ENCODE measurements at places on chromosomes 5 and 9.
A peak's percentile ranks its signal among the peaks of the same experiment; 100 is the strongest.

- DNase-seq, result no peak
Observed at GRCh38 chr9:71928806-71929205, 17.4 kb downstream of the C9orf85 start.

DNA sequence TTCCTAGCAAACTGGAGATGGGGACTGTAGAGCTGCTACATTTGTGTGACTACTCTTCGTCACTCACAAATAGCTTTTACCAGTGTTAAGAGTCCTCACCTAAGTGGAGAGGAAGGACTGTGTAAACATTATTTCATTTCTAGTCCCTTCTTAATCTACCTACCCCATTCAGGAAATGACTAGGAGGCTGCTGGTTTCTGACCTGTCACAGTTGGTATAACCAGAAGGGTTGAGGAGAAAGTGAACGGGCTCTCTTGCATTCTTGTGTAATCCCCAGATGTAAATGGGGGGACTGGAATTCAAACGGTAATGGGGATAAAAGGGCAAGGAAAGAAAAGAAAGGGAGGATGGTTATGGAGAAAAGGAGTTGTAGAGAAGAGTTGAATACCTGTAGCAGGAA lies 35.4 kb upstream of the BNIP1 start:
- DNase-seq, result no peak

GRCh38 chr9:38371495-38371894 lies 21.0 kb upstream of the ALDH1B1 start:
- peak; percentile 93 for DNase-seq

DNA sequence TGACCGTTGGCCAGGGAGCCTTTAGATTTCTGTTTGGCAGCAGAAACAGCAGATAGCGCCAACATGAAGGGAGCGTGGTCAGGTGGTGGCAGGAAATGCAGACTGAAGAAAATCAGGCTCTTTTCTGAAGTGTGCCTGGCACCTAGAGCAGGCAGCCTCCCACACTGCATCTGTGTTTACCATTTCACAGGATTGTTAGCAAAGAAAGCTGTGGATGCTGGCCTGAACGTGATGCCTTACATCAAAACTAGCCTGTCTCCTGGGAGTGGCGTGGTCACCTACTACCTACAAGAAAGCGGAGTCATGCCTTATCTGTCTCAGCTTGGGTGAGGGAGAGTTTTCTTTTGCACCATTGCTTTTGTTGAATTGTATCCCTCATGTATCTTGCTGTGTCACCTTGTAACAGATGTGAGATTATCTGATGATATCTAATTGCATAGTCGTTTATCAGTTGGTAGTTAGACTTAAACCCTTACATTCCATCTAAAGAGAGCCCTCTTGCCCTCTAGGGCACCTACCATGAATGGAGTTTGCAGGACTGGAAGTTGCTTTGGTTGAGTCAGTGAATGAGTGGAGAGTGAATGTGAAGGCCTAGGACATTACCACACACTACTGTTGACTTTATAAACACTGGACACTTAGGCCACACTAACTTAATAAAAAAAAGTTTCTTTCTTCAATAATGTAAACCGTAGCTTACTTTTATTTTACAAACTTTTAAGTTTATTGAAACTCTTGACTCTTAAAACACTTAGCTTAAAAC lies 42.8 kb downstream of the ACO1 start:
- DNase-seq, result no peak

GRCh38 chr5:17118631-17119030 lies 98.8 kb upstream of the BASP1 start:
- DNase-seq, result no peak

- no peak for DNase-seq
Observed at GRCh38 chr5:66808663-66809062, 212.5 kb downstream of the MAST4 start.

- DNase-seq, result no peak
Observed at GRCh38 chr5:112202694-112203093, 216.4 kb downstream of the EPB41L4A start.

DNA sequence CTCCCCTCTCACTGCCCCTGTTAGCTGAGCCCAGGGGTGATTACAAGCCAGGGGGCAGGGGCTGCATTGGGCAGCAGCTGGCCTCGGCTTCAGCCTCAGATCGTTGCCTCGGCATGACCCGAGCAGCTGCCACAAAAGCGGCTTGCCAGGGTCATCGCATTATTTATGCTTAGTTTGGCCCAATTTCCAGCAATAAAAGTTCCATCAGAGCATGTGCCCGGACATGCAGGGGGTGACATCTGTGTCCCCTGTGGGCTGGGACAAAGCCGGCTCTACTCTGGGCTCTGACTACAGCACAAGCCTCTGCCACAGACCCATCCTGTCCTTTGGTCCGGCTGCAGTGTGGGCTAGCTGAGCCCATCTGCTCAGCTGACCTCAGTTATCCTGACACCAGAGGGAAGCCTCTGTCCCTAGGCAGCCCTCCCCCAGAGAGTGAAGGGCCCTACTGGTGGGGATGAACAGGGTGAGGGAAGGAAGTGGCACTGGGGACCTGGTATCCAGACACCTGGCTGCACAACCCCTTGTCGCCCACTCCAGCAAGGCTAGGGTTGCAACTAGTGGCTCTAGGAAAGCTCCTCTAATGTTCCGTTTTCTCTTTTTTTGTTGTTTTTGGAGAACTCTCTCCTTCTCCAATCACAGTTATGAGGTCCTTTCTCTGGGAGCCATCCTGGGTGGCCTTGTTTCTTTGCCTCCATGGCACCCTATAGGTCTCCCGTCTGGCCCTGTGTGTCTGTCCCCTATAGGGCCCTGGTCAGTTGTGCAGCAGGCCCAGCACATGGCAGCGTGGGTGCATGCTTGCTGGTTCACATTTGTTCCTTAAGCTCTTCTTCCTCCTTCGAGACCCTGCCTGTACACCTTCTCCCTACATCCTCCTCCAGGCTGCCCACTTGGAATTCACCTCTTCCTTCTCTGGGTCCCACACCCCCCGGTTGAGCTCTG lies 13.3 kb upstream of the GADD45G start:
- DNase-seq, result no peak

- no peak for DNase-seq
Observed at GRCh38 chr5:72624641-72625236, 117.5 kb upstream of the ZNF366 start.

DNA sequence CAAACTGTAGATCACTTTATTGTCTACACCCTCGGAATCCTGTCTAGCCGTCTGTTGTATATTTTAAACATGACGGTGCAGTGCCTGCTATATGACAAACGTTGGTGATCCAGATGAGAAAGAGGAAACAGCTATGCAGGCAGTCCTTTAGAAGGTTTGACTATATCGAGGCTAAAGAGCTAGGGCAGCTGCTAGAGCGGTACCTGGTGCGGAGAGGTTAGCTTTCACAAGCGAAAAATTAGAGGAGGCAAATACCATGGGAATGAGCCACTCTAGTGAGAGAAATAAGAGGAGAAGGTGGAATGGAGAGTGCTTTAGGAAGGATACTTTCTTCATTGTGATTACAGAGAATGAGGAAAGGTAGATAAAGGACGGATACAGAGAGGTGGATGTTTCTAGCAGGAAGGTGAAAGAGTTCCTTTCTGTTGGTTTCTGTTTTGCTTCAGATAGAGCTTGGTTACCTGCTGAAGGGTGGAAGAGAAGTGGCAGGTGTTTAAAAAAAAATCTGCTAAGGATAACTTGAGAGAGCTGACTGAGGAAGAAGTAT lies 959 bp upstream of the FBXL17 start:
- DNase-seq, result no peak

DNA sequence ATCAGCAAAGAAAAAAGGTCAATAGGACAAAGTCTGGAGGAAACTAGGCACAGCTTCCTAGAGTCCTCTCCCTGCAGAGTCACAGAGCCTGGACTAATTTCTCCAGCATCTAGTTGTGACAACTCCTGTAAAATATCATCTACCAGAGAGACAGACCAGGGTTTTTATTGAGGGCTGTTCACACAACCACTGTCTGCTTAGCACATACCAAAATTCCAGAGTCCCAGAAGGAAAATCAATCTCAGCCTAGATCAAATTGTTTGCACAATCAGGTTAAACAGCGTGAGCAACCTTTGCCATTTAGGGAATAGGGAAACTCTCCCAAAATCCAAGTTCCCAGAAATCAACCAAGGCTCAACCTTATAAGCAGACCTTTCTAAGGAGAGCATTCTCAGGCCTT lies 190.3 kb downstream of the SYK start:
- DNase-seq, result no peak

Data from NCI-H146 (cell line).